Putamen (tissue), 1 donor: ENCODE measurements at places on chromosomes 1 and 21.

- DNase-seq: no peak
Observed at GRCh38 chr21:41976611-41977010, 22.8 kb upstream of the C2CD2 start.

- no peak for DNase-seq
Observed at GRCh38 chr1:246801241-246802020, 77.2 kb downstream of the SCCPDH start.

DNA sequence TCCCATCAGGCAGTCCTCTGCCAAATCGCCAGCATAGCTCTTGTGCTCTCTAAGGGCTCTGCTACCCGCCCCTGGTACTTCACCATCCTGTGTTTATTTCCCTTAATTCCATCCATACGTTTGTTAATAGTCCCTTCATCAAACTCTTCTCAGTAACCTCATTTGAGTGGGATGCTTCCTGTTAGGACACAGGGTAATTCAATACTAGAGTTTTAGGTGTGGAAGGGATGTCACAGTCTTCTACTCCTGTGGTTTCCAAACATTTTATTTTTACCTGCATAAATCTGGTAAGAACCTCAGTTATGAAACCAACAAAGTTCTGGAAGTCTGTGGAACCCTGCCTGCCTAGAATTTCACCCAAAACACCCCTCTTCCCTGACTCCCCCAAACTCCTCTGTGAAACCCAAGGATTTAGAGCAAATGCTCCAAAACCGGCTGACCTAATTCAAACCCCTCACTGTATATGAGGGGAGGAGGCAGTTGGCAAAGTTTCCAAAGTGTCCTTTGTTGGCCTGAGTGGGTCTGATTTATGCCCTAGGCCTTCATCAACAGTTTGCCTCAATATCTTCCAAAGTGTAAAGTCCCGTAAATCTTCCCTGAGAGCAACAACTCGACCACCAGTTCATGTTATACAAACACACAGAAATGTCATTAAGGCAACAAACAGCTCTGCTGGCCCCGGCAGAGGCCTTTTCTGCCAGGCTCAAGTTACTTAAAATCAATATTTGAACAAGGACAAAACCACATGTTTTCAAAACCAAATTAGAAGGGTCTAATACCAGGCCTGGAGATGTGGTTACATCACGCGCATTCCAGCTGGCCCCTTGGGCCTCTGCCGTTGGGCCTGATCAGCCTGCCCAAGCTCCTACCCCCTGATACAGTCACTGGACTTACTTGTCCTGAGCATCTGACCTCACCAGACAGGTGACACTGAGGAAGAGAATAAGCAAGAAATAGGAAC, 82.4 kb upstream of the FGGY start:
- no peak for DNase-seq

DNA sequence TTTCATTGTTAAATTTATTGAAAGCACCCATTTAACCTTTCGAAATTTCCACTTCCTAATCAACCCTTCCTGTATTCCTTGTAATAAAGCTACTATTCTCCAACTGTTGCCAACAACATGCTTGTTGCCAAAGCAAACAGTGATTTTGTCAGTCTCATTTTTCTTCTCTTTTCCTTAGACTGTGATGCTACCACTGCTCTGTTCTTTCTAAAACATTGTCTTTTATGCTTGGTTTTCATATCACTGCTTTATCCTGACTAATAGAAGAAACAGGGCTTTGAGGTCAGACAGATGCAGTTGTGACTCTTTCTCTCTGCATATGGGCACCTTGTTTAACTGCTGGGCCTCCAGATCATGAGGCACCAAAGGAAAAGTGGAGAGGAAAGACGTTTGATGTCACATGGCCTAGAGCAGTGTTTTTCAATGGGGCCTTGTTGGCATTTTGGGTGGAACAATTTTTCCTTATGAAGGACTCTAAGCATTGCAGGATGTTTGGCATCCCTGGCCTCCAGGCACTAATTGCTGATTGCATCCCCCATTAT, 56.1 kb downstream of the HMCN1 start:
- no peak for DNase-seq

GRCh38 chr1:76481672-76482071, 385.6 kb upstream of the ST6GALNAC5 start:
- no peak for DNase-seq

GRCh38 chr1:208204779-208205178, 39.4 kb downstream of the PLXNA2 start:
- DNase-seq: no peak

DNA sequence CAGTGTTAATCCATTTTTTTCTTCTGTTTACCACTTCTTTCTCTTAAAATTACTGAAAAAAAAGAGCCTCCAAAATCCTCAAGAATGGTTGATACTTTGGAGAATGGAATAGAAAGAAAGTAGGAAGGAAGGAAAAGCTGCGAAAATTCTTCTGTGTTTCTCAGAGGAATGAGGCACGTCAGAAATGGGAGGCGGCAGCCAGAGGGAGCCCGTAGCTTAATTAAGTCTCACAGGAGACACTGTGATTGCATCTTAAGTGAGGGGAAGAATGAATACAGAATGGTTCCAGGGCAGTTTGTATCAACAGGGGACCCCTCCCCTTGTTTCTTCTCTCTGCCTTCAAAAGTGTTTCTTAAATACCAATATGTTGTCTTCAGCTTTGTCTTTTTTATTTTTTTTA, 1099.5 kb downstream of the PLA2G4A start:
- no peak for DNase-seq

- no peak for DNase-seq
Observed at GRCh38 chr1:3372317-3372716, 82.1 kb upstream of the ARHGEF16 start.

DNA sequence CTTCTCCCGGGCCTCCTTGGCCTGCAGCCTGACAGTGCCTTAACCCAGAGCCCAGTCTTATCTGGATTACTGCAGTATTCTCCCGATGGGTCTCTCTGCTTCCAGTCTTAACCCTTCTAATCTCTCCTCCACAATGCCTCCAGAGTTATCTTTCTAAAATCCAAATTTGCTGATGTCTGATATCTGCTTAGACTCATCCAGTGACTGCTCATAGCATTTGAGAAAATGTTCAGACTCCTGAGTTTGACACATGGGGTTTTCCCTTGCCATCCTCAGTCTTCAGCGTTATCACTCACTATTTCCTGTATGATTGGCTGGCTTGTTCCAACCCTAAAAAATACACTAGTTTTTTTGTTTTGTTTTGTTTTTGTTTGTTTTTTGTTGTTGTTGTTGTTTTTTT, 102.0 kb downstream of the FMN2 start:
- DNase-seq: no peak

DNA sequence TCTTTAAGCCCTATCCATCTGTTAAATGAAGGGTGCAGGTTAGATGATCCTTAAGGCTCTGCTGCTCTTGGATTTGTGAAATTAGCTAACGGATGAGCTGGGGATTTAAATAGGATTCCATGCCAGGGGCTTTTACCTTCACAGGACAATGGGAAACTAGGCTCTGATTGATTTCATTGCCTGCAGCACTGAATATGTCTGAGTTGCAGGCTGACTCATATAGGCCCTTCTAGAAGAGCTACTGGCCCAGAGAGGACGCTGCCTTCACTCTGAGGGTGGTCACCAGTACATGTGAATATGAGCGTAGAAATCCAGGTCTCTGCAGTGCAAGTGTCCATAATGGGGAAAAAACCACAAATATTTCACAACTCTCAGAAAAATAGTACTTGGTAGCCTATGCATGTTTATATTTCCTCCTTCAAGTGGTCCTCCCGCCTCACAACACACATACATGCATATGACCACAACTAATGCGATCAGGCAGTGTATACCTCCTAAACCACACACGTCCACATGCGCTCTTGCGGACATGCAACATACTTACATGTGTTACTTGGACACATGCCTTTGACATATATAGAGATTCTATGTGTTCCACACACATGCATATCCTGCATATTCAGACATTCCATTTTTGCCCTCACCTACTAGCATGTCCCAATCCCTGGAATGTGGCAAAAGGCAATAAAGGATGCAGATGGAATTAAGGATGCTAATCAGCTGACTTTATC, 233.8 kb upstream of the JUN start:
- DNase-seq: no peak

DNA sequence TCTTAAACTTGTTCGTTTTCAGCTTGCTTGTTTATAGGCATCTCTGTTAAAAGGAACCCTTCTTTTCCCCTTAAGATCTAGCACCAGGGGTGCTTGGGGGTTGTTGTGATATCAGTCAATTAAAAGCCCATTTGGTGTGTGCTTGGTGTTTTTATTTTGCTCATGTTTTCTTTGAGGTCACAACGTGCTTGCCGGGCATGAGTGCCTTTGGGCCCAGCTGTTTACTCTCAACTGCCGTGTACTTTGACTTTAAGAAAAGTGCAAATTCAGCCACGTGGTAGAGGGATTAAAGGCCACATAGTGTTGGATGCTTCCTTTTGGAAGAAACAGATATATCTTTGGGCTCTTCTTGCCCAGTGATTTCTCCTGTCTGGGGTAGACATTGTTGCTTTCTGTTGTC, 10.5 kb downstream of the ARID1A start:
- DNase-seq: no peak

- no peak for DNase-seq
Observed at GRCh38 chr1:55589671-55590297, 374.6 kb upstream of the USP24 start.

- DNase-seq: peak; percentile 27
Observed at GRCh38 chr21:41068496-41068895, 99.5 kb upstream of the BACE2 start.

- DNase-seq: no peak
Observed at GRCh38 chr1:36512842-36513241, 30.1 kb upstream of the CSF3R start.

DNA sequence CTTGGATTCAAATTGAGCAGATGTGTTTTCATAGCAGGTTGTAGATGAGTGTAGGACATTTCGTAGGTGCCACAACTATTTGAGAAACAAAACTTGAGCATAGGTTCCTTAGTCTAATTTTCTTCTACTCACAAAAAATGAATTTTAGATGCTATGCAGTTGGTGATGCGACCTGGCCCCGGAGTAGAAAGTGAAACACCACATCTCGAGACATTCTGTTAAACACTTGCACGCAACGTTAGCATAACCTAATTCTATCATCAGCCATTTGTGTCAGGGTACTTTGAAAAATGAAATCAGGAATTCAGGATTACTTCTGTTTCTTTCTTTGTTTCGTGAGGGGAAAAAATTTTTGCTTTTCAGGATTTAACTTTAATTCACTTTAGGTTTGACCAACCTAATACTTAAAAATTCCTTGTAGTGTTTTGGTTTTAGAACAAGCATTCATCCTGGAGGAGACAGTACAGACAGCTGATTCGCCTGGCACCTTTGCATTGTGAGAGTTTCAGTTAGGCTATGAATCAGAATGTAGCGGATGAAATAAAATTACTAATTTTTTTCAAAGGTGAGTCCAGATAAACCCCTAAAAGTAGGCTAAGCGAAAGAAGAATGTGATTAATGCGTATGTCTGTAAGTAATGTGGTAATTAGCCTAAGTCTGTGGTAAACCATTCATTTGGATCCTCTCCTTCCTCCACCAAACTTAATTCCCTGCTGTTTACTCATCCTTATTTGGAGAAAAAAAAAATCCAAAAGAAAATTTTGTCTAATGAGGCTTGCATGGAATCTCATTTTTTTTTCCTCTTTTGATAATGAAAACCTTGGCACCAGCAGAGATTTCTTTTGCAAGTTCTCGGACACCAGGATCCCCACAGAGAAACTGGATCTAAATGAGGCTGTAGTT, 44.9 kb downstream of the MAP3K21 start:
- no peak for DNase-seq

DNA sequence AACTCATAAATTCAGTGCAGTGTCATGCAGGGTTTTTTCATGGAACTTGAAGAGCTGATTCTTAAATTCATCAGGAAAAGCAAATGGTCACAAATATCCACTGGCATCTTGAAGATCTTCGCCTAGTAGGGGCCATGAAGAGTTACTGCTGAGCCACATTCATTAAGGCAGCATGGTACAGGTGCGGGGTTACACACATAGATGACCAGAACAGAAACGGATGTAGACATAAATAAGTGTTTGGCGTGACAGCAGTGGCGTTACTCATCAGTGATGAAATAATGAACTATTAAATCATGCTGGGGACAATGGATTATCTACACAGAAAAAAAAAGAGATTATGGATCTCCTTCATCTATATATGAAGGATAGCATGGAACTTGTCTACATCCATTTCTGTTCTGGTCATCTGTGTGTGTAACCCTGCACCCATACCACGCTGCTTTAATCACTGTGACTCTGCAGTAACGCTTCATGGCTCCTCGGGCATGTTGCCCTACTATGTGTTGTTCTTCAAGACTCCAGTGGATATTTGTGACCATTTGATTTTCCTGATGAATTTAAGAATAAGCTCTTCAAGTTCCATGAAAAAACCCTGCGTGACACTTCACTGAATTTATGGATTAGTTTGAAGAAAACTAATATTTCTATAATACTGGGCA, 161.3 kb downstream of the GALNT2 start:
- no peak for DNase-seq

- DNase-seq: no peak
Observed at GRCh38 chr1:195958131-195958530, 650.1 kb downstream of the KCNT2 start.

DNA sequence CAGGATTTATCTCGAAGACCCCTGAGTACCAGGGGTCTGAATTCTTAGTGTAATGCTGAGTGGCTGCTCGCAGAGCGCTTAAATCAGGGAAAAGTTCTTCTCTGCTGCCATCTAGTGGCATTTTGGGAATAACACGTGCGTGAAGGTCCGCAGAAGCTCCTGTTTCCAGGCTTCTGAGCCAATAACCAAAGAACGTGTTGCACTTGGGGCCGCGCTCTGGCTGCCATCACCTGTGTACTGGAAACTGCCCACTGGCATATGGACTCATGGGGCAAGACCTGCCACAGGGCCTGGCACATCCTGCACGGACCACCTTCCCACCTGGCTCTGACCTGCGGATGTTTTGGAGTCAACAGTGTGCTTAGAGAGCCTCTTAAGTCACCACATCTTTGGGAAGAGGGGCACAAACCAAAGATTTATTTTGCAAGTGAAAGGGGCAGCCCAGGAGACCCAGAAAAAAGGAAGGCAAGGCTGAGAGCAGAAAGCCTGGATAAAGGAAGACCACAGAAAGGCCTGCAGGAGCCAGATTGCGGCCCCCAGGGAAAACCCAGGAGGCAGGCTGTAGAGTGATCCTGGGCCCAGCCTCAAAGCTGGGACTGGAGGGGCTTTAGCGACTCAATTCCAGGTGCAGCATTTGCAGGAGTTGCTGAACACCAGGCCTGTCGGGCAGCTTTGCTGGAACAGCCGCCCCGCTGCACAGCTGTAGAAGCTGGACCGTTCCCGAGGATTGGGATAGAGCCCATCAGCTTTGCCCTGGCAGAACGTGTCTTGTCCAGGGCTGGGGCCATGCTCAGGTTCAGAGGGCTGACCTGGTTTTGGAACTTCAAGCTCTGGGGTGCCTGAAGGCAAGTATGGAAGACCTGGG, 13.0 kb downstream of the CHIT1 start:
- DNase-seq: peak; percentile 66

GRCh38 chr1:92599184-92599583, 112.5 kb upstream of the GFI1 start:
- no peak for DNase-seq

- DNase-seq: no peak
Observed at GRCh38 chr1:203186091-203186445, 436 bp downstream of the CHI3L1 start.

- DNase-seq: no peak
Observed at GRCh38 chr1:82269431-82269830, 468.7 kb downstream of the ADGRL2 start.
